Stromal cell of bone marrow (primary cell): ENCODE measurements at places on chromosomes 1 and 21.
A peak's percentile ranks its signal among the peaks of the same experiment; 100 is the strongest.

GRCh38 chr1:118244194-118244593 is 59.2 kb upstream of the SPAG17 start:
- no peak for DNase-seq

- DNase-seq = no peak
These were observed 4.0 kb downstream of the ITLN2 start for GRCh38 chr1:160950657-160951056.

DNA sequence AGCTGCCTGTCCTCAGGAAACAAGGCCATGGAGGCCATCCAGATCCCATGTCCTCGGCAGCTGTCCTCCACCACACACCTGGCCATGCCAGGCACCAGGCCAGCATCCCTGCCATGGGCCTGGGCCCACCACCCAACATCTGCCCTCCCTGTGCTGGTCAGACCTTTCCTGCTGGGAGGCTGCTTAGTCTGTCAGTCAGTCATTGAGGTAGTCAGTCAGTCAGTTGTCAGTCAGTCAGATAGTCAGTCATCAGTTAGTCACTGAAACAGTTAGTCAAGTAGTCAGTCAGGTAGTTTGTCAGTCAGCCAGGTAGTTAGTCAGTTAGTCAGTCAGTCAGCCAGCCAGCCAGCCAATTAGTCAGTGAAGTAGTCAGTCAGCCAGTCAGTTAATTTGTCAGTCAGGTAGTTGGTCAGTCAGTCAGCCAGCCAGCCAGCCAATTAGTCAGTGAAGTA is 17.2 kb downstream of the KRTAP10-1 start:
- no peak for DNase-seq

- peak; percentile 37 for DNase-seq
These were observed 20.8 kb upstream of the GBP1 start for GRCh38 chr1:89085781-89086180.

- peak; percentile 73 for DNase-seq
These were observed 36.1 kb downstream of the PEX14 start for GRCh38 chr1:10510520-10511493.

DNA sequence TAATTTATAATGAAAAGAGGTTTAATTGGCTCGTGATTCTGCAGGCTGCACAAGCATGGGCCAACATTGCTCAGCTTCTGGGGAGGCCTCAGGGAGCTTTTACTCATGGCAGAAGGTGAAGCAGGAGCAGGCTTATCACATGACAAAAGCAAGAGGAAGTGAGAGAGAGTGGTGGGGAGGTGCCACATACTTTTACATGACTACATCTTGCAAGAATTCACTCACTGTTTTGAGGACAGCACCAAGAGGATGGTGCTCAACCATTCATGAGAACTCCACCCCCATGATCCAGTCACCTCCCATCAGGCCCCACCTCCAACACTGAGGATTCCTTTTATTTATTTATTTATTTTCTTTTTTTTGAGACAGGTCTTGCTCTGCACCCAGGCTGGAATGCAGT is 5.5 kb upstream of the PLEKHM2 start:
- DNase-seq = no peak

DNA sequence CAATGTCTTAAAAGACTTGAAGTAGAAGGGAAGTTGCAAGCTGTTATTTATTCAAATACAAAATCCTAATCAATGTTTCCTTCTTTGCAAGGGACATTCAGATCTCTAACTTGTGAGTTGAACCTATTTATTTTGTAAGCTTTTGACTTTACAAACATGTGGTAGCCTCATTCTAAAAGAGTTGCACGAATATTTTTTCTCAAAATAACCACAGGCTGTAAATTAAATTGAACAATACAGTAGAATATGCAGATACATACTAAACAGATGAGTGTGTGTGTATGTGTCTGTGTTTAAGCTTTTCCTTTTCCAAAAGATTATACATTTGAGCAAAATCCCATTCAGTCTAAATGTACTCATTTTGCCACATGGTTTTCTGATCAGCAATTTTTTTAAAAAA is 4.8 kb upstream of the DYNLT5 start:
- no peak for DNase-seq
